Stimulated activated CD8-positive, alpha-beta memory T cell treated with anti-CD3 and anti-CD28 coated beads, Interleukin-2, amount 100 ng/mL, for 1 hour (primary cell): ENCODE measurements at places on chromosomes 7 and 10.

- DNase-seq, result no peak
Measured at GRCh38 chr10:105577865-105578607, 936.9 kb downstream of the SORCS3 start.

DNA sequence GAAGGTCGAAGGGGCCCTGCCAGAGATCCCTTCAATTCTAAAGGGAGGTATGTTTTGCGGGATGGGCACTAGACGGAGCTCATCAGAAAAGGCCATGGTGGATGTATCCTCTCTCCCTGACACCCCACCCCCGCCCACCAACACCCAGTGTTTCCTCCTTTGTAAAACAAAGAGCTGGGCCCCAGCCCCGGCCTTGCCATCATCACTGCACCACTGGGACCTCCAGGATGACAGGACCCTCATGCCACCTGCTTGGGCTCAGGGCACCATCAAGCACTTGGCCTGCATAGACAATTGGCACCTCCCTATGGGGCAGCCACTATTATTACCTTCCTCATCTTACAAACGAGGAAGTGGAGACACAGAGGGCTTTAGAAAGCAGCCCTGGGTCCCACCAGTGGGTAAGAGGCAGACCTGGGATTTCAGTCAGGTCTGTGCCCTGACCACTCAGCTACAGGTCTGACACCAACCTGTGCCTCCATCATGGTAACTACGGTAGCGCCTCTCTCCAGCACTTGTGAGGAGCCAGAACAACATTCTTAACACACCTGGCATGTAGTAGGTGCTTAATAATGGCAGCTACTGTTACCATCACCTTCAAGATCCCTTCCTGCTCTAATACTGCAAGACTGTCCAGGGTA lies 2.0 kb downstream of the CALML3 start:
- DNase-seq, result no peak

DNA sequence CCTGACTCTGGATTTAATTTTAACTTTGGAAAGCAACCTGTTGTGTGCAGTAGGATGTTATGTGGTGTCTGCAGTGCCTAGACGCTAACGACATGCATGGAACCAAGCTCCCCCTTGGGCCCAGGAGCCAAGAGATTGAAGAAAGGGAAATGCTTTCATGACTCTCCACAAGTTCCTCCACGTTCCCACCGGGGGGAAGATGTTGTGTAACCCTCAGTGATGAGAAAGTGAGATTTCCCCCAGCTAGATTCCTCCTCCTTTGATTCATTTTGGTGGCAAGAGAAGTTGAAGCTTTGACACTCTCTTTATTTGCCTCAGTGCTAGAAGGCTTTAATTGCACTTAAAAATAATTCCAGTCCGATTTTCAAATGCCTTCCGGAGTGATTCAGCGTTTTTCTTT lies 157.9 kb upstream of the INSYN2A start:
- no peak for DNase-seq

DNA sequence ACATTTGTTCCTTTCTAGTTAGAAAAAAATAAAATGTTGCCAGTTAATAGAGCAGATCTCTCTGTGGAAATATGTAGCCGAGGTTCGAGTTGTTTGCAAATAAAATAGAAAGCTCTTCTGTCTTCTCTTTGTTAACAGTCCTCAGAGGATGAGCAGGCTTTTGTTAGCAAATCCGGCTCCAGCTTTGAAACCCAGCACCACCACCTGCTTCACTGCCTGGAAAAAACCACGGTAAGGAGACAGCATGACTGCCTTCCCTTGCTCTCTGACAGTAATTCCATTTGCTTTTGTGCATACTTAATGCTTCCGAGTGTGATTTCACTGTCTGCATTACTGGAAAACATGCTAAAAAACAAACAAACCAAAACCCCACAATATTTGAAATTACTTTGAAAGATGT lies 115.6 kb downstream of the TSPAN12 start:
- no peak for DNase-seq

DNA sequence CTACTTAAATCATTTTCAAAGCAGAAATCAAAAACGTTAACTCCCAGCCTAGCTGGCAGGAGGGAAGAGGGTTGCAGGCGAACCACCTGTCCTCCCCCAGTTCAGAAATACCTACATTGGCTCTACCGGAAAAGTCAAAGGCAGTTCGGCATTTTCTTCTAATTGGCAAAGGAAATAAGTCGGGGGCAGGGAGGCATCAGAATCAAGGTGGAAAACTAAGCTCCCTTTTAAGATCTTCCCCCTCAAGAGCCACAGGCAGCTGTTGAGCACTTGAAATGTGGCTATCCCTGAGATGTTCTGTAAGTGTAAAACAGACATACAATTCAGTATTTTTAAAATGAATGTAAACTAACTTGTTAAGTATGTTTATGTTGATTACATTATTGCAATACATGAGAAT lies 957 bp upstream of the ELMO1 start:
- no peak for DNase-seq

DNA sequence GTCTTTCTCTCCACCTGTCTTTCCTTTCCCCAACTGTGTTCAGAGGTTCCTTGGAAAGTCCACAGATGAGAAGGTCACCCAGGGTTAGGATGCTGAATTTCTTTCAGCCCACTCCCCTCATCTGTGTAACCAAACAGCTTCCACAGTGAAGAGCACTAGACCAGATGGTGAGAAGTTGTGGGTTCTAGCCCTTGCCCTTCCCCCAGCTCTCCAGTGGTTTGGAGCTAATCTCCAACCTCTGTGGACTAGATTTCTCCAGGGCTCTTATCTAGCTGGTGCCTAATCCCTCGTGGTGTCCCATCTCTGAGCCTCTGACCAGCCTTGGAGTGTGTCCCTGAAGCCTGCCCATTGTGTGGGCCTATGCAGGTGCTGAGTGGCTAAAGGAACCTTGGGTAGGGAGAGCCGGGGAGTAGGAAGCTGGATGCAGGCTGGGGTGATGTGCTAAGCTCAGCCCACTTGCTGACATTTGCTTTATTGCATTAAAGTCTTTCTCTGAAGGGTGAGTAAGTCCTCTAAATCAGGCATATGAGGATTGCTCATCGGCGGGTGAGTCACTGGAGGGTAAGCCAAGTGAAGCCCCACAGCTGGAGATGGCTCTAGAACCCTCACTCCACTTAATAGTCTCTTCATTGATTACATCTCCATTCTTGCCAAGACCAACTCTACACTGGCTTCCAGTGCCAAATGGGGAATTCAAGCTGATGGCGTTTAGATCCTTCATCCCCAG lies 14.9 kb downstream of the DUSP5 start:
- DNase-seq, result no peak

GRCh38 chr10:50968386-50969091 lies 83.1 kb upstream of the A1CF start:
- DNase-seq, result no peak

DNA sequence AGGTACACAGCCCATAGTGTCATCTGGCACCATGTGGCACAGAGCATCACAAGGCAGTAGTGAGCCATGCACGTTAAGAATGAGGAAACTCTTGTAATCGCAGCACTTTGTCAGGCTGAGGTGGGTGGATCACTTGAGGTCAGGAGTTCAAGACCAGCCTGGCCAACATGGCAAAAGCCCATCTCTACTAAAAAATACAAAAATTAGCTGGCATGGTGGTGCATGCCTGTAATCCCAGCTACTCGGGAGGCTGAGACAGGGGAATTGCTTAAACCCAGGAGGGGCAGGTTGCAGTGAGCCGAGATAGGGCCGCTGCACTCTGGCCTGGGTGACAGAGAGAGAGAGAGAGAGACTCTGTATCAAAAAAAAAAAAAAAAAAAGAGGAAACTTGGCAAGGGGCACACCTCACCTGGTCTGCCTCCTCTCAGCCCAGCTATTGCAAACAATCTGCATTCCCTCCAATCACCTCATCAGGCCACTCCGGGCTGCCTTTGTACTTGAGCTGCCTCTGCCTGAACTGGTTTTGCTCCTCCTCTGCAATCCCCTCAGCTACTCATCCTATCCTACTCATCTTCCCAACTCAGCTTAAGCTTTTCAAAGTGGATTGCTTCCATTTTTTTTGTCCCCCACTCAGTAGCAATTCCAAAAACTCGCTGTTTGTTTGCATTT lies 46.0 kb upstream of the OPTN start:
- no peak for DNase-seq

- DNase-seq, result no peak
Measured at GRCh38 chr10:26384600-26384999, 53.5 kb upstream of the APBB1IP start.

GRCh38 chr7:45919231-45919784 lies 1.8 kb downstream of the IGFBP3 start:
- DNase-seq, result no peak

GRCh38 chr10:112313234-112313633 lies 30.0 kb downstream of the TECTB start:
- DNase-seq, result no peak

GRCh38 chr7:129356176-129356575 lies 78.1 kb upstream of the STRIP2 start:
- no peak for DNase-seq

GRCh38 chr10:129935867-129936152 lies 28.3 kb downstream of the EBF3 start:
- DNase-seq, result no peak

DNA sequence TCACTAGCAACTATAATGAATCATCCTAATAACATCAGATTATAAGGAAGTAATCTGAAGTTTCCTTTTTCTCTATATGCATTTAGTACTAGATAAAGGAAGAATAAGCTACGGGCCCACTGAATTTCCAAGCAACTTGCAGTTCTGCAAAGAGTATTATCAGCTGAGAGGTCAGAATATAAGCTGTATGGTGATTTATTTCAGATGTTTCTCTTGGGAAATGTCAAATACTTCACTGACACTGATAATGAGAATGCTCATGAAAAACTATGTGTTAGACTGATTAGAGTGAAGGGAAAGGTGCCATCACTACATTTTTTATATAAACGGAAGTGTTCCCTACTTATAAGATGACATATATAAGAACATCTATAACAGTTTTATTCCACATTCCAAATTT lies 251.2 kb upstream of the HGF start:
- DNase-seq, result no peak

DNA sequence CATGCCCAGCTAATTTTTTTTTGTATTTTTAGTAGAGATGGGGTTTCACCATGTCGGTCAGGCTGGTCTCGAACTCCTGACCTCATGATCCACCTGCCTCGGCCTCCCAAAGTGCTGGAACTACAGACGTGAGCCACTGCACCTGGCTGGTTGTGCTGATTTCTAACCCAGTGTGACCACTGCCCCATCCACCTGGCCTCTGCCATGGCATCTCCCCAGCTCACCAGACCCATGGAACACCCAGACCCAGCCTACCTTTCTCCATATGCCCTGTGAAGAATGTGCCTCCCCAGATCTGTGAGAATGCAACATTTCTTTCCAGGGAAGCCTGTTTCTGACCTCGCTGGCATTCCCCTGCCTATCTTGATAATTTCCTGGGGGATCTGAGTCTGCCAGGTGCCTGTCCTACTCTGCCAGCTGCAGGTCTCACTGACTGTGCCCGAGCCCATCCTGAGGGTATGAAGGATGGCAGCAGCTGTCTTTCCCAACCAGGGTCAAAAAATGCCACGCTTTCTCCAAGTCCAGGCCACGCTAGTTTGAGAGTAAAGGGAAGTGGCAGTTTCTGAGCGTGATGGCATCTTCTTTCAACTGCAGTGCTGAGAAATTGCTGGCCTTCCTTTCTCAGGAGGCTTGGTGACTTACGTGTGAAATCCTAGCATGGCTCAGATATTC lies 324.4 kb upstream of the ZNF32 start:
- DNase-seq, result no peak

GRCh38 chr10:103933557-103934121 lies 15.7 kb upstream of the STN1 start:
- no peak for DNase-seq

- no peak for DNase-seq
Measured at GRCh38 chr10:35420827-35421552, 84.7 kb downstream of the CCNY start.

- DNase-seq, result no peak
Measured at GRCh38 chr7:471191-471865, 48.3 kb downstream of the PDGFA start.

DNA sequence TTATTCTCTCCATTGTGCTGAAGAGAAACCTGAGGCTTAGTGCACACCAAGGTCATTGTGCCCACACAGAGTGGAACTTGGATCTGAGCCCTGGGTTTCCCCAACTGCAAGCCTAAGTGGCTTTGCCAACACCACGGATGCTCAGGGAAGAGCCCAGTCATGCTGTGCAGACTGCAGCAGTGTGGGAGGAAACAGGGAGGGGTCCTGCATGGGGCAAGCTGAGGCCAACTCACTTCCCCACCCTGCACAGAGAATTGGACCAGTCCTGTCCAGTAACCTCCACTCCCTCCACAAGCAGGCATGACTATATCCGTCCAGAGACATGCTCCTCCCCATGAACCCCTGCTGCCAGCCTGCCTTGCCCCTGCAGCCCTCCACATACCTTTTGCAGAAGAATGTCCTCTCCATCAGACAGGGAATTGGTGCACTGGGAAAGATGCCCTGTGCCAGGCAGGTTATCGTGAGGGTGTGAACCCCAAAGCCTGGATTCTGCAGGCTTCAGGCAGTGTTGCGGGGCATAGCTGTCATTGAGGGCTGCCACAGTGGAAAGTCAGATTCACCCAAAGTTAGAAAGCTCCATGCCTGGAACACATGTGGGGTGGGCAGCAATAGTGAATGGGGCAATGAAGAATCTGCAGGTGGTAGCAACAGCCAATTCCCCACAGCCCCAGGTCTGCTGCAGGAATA lies 44.9 kb downstream of the DRGX start:
- no peak for DNase-seq

DNA sequence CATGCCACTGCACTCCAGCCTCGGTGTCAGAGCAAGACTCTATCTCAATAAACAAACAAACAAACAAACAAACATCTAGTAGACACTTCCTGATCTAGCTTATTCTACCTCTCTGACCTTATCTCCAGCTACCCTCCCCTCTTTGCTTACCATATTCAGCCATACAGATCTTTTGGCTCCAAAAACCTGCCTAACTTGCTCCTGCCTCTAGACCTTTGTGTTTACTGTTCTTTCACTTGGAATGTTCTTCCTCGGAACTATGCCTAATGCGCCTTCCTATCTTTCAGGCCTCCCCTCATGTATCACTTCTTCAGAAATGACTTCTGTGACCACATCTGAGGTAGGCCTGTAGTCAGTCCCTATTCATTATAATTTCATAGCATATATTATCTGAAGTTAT lies 20.3 kb upstream of the WNT8B start:
- no peak for DNase-seq

DNA sequence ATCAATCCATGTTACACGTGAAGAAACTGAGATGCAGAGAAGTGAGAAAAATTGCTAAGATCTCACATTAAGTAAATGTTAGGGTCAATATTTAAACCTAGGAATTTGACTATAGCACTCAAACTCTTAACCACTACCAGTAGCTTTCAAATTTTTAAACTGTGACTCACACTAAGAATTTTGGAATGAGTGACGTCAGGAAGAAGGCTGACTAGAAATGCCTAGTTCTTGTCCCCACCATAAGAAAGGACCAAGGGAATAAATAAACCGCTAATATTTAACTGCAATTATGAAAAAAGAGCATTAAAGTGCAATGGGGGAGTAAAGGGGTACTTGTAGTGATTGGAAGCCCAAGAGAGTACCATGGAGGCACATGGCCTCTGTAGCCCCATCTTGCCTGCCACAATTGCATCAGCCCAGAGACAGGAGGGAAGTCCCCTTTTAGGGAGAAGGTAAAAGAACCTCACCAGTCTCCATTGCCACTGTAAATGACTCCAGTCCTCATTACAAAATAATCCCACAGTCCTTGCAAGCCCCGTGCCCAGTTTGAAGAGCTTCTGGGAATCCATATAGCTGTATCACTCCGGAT lies 3.5 kb upstream of the AKR1B1 start:
- DNase-seq, result no peak

GRCh38 chr10:11234857-11235531 lies 217.3 kb downstream of the CELF2 start:
- no peak for DNase-seq

GRCh38 chr7:73823873-73824592 lies 6.8 kb upstream of the CLDN4 start:
- DNase-seq, result no peak

GRCh38 chr10:72254813-72255568 lies 18.7 kb upstream of the DDIT4 start:
- no peak for DNase-seq
